ENCODE measurements at places on chromosomes 3 and 15.

GRCh38 chr3:53188136-53188685 lies 27.2 kb downstream of the PRKCD start:
- no peak for DNase-seq

GRCh38 chr3:69602112-69602511 lies 137.2 kb upstream of the MITF start:
- DNase-seq, result no peak

GRCh38 chr3:42652611-42653302 lies 740 bp upstream of the ZBTB47 start:
- no peak for DNase-seq

- no peak for DNase-seq
Measured at GRCh38 chr3:111864821-111865656, 6.0 kb downstream of the PHLDB2 start.

DNA sequence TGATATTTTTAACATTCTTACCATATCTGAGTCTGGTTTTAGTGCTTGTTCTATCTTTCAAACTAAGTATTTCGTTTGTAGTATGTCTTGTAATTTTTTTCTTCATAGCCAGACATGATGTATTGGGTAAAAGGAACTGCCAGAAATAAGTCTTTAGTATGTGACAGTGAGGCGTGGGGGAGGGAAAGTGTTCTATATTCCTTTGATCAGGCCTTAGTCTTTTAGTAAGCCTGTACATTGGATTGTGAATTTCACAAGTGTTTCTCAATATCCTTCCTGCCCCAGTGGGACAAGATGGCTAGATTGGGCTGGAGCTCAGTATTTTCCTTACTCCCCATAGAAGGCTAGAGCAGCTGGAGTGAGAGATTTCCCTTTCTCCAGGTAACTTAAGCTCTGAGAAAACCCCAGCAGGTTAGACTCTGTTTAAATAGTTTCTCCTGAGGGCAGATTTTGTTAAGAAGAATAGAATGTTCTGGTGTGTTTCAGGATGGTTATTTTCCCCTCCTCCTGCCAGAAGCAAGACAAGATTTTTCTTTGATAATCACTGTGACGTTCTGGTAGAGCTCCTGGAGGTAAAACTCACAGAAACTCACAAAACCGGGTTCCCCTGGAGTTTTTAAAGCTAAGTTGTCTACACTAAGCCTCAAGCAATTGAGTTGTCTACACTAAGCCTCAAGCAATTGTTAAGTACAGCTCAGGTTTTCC lies 140.7 kb upstream of the ARPP21 start:
- no peak for DNase-seq

GRCh38 chr3:124605781-124606579 lies 124.3 kb upstream of the UMPS start:
- DNase-seq, result no peak

DNA sequence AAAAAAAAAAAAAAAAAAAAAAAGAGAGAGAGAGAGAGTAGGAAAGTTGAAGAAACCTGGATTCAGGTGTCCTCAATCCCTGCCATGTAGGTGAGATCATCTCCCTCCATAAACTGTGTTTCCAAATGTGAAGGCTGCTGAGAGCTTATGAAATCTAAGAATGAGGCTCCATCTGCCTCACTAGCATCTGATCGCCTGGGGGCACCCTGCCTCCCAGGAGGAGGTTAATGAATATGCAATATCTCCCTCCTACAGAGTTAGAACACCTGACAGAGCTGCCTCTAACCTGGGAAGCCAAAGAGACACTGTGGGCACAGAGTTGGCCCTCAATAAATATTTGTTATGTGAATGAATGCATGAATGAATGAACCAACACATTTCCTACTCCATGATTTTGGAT lies 23.8 kb upstream of the ZNF148 start:
- no peak for DNase-seq

- DNase-seq, result no peak
Measured at GRCh38 chr3:60079076-60079475, 1029.3 kb upstream of the CFAP20DC start.

GRCh38 chr15:72387741-72388140 lies 10.4 kb upstream of the TMEM202 start:
- DNase-seq, result no peak

GRCh38 chr3:132354916-132355702 lies 37.9 kb downstream of the ACP3 start:
- no peak for DNase-seq

GRCh38 chr3:39428745-39429201 lies 22.3 kb downstream of the RPSA start:
- DNase-seq, result no peak

DNA sequence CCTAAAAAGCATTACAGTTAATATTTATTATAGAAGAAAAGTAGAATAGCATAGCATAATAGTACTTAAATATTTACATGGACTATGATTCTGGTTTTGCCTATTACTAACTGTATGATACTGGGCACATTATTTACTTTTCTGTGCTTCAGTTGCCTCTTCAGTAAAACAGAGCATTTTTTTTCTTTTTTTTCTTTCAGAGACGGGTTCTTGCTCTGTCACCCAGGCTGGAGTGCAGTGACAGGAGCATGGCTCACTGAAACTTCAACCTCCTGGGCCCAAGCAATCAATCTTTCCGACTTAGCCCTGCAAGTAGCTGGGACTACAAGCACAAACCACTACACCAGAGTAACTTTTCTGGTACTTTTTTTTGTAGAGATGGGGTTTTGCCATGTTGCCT lies 47.0 kb downstream of the GYG1 start:
- DNase-seq, result no peak

DNA sequence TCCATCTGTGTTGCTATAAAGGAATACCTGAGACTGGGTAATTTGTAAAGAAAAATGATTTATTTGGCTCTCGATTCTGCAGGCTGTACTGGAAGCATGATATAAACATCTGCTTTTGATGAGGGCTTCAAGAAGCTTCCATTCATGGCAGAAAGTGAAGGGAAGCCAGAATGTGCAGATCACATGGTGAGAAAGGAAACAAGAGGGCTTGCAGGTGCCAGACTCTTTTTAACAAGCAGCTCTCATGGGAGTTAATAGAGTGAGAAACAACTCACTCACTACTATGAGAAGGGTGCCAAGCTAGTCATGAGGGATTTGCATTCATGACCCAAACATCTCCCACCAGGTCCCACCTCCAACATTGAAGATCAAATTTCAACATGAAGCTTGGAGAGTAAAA lies 247.2 kb downstream of the ZIC4 start:
- no peak for DNase-seq

- DNase-seq, result no peak
Measured at GRCh38 chr3:55884066-55884465, 397.0 kb upstream of the WNT5A start.

DNA sequence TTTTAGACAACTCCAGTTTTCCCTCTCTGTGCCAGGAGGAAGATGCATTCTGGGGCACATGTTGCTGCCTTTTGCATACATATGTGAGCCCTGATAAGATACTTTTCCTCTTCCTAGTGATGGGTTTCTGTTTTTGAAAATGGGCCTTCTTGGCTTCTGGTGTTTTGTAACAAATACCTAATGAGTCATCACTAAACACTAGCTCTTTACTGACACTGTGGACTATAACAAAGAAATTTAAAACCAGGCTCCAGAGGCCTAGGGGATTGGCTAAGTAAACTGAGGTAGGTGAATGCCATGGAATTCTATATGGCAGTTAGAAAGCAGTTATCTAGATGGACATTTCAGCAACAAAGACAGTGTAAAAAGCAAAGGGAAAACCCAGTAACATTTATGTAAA lies 93.4 kb upstream of the NR2E3 start:
- DNase-seq, result no peak

GRCh38 chr15:89806559-89807550 lies 7.8 kb downstream of the ANPEP start:
- peak; percentile 92 for DNase-seq

DNA sequence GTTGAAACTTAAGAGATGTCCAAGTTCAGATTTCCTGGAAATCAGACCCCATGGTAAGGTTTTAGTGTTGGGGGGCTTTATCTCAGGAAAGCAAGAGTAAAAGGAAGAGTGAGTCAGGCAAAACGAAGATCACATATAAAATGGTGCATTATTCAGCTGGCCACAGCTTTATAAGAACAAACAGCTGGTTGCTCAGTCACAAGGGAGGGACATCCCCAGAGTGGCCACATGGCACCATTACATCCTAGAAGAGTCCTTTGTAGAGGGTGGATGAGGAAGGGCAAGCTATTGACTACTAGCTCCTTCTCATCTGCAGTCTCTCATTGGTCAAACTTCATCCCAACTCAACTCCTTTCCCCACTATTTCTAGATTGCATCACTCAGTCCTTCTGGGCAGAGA lies 68.3 kb upstream of the COL8A1 start:
- no peak for DNase-seq

DNA sequence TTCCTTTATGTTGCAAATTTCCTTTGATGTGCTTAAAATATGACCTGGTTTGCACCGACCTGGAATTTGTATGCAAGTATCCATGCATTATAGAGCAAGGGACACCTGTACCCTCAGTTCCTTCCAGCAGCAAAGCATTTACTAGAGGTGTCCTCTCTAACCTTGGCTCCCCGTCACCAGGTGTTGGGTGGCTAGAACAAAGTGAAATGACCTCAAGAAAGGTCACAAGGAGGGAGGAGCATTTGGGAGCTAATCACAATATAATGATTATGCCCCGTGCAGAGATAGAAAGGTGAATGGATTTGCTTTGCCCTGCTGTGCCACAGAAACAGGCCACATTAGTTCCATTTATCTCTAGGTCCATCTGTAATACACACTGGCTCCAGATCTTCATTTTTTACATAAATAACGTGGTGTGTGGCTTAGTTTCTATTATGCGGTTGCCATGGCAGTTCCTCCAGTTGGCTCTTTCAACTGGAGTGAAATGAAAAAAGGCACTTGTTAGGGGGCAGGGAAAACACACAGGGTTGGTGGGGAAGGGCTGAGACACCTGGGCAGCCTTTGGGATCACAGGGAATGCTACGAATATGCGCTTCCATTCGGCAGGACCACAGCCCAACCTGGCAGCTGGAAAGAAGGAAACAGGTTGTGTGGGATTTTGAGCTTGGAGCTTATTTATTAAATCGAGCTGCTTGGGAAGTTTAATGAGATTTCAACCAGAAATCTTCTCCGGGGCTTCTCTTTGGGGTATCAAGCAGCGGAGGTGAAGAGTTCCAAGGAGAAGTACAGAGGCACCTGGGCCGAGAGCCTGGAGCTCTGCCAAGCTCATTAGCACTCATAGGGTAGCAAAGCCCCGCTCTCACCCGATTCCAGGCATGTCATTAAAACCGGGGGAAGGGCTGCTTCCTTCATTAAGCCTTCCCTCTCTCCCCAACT lies 233.5 kb upstream of the ST8SIA2 start:
- DNase-seq, result no peak

DNA sequence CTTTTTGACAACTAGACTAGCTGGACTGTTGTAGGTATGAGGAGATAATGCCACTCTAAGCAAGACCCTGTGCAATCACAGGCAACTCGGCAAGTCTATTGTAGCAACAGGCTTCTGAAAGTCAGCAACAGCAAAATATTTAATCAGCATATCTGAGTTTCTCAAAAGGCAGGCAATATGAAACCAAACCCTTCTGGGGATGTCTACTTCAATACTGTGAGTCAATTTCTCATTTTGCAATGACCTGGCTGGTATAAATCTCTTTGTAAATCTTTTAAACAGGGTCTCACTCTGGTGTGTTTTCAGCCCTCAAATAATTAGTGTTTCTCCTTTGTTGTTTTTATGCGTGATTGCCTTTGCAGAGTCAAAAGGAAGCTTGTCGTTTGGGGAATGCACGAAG lies 1044.5 kb downstream of the NTRK3 start:
- DNase-seq, result no peak

GRCh38 chr15:62389885-62390790 lies 225.1 kb upstream of the C2CD4B start:
- peak; percentile 65 for DNase-seq

DNA sequence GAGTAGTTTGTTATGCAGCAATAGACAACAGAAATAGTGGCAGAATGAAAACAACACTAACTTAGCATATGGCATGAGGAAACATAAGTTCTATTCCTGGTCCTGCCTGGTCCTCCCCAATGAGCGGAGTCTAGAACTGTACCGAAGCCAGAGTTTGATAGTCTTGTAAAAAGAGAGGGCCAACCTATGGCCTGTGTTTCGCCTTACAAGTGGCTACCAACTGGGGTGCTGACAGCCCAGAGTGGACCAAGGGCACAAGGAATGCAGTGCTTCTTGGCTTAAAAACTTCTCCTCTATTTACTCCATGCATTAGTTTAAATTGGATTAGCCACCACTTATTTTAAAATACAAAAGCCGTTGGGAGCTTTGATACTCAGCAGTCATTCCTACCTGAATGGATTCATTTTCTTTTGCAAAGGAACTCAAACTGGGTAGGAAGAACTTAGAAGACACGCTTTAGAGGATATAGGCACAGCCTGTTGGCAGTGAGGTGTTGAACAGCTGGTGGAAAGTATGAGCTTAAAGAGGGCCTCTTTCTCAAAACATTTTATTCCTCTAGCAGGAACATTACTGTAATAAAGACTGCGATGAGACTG lies 302.9 kb downstream of the PLCL2 start:
- no peak for DNase-seq

DNA sequence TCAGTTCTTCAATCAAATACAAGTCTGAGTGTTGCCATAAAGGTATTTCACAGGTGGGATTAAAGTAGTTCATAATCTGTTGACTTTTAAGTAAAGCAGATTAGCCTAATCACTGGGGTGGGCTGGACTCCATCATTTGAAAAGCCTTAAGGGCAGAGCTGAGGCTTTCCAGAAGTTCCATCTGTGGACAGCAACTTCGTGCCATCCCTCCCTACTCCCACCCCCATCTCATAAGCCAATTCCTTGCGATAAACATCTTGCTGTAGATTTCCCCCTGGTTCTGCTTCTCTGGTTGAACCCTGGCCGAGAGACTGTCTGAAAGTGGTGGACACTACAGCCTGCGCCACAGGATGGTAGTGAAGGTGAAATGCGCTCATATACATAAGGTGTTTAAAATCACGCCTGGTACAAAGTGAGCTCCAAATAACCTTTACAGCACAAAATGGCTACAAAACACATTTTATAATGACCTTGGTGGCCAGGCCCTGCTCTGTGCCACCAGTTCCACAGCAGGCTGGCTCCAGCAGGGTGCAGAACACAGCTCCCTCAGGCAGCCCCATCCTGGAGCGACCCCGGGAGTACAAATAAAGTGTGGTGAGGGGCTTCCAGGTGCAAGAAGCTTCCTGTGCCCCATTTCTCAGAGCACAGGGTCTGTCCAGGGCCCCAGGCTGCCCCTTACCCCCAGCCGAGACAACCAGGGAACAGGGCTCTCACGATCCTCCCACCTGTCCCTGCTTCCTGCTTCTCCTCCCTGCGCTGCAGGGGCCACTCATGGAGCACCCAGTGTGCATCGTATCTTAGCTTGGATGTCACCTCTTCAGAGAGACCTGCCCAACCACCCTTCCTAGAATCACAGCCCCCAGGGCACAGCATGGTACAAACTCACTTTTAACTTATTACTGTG lies 25.8 kb upstream of the GATA2 start:
- no peak for DNase-seq
